ENCODE measurements at places on chromosomes 16 and 17.

DNA sequence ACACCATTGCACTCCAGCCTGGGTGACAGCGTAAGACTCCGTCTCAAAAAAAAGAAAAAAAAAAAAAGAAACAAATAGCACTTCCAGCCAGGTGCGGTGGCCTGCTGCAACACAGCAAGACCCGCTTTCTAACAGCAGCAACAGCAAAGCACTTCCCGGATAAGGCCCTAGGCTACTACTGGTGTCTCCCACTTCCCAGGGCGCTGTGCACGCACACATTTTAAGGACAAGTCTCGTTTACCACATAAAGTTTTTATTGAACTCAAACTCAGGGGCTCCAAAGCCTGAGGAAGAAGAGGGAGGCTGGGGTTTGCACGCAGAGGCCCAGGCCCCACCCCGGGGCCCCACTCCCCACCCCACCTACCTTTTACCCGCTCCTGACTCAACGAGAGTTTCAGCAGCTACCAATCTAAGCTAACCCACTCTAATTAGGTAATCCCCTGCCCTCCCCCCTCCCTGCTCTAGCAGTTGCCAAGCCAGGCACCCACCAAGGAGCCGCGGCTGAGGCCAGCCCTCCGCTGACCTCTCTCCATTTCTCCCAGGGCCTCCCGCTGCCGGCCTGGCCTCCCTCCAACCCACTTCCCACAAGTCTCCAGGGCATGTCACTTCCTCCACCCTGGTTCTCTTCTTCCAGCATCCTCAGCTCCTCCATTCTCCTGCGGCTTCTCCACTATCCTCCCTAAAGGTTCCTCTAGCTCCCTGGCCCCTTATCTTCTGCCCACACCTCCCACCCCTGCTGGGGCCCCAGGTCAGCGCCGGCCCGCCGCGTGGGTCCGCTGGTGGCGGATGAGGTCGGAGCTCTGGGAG, 2.4 kb downstream of the ZNF768 start:
- DNase-seq = no peak

GRCh38 chr16:86789621-86790051, 211.3 kb downstream of the FOXL1 start:
- no peak for DNase-seq

DNA sequence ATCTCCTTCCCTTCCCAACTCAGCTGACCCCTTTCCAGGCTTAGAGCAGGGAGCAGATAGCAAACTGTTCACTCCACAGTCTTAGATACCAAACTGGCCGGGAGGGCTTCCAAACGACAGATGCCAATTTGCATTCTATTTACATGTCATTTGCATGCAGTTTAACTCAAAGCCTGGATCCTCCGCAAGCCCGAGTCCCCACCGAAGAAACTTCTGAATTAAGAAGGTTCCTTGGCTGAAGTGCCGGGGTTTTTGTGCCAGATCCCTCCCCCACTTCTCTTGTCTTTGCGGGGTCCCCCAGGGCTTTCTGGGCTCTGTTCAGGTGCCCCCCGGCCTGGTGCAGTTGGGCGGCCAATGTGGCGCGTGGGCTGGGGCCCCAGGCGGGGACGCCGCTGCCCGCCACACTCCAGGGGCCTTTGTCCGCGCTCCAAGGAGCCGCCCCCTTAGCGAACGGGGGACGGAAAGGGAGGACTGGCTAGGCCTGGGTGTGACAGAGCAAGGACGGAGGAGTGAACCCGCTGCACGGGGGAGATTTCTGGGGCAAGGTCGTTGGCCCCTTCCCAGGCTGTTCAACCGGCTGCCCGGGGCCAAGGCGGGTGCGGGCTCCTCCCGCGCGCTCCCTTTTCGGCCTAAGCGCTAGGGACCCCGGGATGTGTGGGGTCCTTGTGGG, 1.2 kb downstream of the GPRC5B start:
- no peak for DNase-seq

GRCh38 chr16:88499836-88500251, 46.8 kb downstream of the ZFPM1 start:
- DNase-seq = no peak

GRCh38 chr17:32870027-32870670, 6.8 kb downstream of the MYO1D start:
- DNase-seq = no peak

- DNase-seq = no peak
Observed at GRCh38 chr17:57317079-57317478, 60.8 kb downstream of the MSI2 start.

DNA sequence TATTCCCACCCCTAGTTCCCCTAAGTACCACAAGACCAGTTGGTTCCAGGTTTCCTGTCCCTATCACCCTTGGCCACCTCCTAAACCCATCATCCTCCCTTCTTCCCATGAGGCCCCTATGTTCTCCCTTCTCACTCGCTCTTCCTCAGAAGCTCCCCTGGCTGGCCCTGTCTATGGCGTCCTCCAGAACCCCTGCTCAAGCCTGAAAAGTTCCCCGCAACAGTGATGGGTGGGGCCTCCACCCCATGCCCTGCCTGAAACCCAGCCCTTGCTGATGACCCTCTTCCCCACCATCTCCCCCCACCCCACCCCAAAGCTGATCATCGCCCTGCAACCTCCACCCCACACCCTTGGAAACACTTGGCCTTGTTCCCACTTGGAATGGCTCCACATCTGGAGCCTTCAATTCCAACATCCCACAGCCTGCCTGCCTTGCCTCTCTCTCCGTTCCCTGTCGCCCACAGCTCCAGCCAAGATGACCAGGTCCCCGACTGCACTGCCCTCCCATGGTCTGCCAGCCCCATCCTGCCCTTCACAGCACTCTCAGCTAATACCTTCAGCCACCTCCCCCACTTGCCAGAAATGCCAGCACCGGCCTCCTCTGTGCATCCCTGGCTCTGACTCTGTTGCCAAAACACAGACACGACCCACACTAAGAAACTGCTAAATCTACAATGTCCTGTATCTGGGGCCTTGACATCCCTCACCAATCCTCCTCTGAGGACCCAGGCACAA, 10.5 kb downstream of the OSBPL7 start:
- no peak for DNase-seq

DNA sequence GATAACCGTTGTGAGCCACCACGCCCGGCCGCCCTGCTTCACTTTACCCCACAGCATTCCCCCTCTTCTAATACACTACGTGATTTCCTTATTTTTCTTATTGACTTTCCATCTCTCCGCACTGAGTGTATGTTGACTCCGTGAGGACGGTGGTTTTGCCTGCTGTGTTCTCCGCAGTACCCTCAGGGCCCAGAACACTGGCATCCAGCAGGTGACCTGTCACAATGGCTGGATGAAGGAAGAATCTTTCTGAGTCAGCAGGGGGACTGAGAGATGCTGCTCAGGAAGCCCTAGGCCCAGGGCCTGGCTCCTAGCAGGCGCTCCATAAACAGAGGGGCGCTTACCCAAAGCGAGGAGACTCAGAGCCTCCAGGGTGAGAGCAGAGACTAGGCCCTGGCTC, 79.5 kb downstream of the RTN4RL1 start:
- no peak for DNase-seq

DNA sequence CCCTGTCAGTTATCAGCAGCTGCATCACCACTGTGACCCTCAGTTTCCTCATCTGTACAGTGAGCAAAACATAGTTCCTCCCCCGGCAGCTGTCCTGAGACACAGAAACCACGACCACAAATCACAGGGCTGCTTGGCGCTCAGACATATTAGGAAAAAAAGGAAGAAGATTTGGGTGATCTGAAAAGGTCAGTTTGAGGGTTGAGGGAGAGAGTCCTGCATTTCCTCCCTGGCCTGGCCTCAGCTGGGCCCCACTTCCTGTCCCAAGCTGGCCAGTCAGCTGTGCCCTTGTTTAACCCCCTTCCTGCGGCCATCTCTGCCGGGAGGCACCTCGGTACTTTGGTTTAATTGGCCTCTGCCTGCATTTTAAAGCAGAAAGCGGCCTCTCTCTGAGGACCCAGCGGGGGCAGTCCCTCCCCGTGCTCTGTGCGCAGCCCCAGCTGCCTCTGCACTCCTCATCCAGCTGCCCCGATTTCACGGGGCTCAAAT, 24.0 kb upstream of the CIBAR2 start:
- no peak for DNase-seq

GRCh38 chr17:45042346-45043120, 8.9 kb downstream of the DCAKD start:
- no peak for DNase-seq

- DNase-seq = peak; percentile 71
Observed at GRCh38 chr17:44219108-44219615, 313 bp downstream of the UBTF start.

DNA sequence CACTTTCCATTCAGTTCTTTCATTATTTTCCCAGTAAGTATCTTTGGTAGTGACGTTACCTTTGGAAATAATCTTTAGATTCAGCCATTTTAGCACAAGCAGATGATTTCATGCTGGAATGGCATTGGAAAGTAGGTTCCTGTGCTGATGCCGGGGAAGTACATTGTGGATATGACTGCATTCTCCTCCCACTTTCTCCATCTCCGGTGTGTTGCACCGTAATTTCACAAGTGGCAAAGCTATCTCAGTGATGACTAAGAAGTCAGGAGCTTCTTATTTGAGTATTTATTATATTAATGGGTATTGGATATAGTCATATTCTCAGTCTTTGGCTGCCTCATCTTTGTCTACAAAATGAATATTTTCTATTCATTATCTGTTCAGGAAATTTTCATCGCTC, 69.8 kb downstream of the MRTFB start:
- no peak for DNase-seq

DNA sequence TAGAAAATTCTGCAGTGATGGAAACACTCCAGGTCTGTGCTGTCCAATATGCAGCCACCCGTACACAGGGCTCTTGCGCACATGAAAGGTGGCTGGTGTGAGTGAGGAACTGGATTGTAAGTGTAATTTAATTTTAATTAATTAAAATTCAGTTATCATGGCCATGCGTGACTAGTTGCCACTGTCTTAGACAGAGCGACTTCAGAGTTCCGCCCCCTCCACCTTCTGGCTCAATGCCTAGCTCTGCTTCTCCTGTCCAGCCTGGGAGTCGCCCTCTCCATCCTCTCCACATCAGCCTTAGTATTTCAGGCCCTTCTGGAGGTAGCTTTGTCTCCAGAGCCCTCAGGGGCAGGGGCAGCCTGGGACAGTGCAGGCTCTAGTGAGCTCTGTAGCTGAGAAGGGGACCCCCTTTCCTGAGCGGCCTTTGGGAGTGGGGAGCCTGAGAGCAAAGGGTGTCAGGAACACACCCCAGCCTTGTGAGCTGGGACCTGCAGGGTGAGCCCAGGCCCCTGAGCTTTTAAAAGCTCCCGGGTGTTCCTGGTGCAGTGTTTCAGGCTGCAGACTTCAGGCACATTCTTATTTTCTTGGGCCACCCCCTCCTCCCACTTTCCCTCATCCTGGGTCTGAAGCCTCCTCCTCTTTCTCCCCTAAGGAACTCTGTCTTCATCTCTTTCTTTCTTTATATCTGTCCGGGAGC, 99.4 kb downstream of the IRF8 start:
- no peak for DNase-seq

DNA sequence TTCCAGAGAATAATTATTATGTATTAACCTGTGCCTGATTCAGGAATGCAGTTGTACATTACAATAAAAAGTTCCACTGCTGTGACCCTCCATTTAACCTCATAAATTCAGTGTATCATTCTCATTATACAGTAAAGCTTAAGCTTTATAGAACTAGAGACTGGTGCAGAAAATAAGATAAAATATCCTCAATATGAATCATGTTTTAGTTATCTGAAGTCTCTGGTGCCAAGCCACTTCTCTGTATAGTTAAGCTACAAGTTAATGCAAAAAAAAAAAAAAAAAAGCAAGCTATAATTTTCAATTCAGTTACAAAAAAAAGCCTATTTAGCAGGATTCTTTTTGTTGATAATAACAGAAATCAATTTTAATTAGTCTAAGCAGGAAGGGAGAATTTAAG, 22.4 kb upstream of the SMIM36 start:
- DNase-seq = no peak

- no peak for DNase-seq
Observed at GRCh38 chr17:72730077-72730476, 362.4 kb downstream of the SLC39A11 start.

DNA sequence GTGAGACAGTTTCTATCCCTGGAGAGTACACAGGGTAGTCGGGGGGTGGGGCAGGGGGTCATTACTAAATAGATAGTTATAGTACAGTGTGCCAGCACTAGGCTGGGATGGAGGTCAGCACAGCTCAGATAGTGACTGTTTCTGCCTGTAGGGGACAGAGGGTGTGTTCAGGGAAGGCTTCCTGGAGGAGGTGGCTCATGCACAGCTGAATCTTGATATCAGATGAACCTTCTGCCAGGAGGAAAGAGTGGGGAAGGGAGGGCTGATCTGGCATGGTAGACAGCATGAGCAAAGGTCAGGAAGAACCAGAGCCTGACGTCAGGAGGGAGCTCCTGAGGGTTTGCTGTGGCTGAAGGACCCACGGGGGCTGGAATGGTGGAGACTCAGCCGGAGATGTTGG, 56.6 kb downstream of the OR1D5 start:
- DNase-seq = no peak

- peak; percentile 59 for DNase-seq
Observed at GRCh38 chr17:42221886-42222745, 27.8 kb upstream of the GHDC start.

DNA sequence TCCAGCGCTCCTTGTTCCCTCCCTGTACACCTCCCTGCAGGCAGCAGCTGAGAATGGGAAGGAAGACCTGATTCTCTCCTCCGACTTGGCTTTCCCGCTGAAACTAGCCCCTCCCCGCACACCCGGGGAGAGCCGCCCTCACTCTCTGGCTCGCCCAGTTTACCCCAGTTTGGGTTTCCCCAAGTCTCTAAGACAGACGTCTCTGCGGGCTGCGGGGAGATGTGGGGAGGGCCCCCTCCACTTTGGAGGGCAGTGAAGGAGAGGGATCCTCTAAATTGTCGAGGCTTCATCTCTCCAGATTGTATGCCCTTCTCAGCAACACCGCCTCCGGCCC, 797 bp downstream of the GRB7 start:
- no peak for DNase-seq

GRCh38 chr17:20127360-20128035, 118.3 kb downstream of the SPECC1 start:
- no peak for DNase-seq

GRCh38 chr16:58099097-58099955, 29.9 kb downstream of the CFAP20 start:
- DNase-seq = no peak

- peak; percentile 30 for DNase-seq
Observed at GRCh38 chr17:61409301-61410112, 9.9 kb downstream of the TBX2 start.

GRCh38 chr17:1229900-1230501, 40.2 kb upstream of the BHLHA9 start:
- DNase-seq = no peak

GRCh38 chr16:64168371-64168770, 953.5 kb downstream of the CDH11 start:
- DNase-seq = no peak

Measured in activated CD4-positive, alpha-beta T cell treated with anti-CD3 and anti-CD28 coated beads, Interleukin-2, amount 50 U/mL, for 16 hours (primary cell).